ENCODE measurements at places on chromosomes 16 and 17.

DNA sequence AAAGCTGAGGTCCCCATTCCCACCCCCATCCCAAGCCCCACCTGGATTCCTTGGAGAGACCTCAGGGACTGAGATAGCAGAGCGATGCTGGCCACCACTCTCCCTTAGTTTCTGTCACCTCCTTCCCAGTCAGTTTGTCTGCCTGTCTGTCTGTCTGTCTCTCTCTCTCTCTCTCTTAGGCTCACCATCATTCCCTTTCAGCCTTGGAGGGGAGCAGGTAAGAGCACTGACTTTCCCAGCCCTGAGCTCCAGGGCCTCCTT lies 5.9 kb downstream of the CD300LB start:
- DNase-seq, result no peak

DNA sequence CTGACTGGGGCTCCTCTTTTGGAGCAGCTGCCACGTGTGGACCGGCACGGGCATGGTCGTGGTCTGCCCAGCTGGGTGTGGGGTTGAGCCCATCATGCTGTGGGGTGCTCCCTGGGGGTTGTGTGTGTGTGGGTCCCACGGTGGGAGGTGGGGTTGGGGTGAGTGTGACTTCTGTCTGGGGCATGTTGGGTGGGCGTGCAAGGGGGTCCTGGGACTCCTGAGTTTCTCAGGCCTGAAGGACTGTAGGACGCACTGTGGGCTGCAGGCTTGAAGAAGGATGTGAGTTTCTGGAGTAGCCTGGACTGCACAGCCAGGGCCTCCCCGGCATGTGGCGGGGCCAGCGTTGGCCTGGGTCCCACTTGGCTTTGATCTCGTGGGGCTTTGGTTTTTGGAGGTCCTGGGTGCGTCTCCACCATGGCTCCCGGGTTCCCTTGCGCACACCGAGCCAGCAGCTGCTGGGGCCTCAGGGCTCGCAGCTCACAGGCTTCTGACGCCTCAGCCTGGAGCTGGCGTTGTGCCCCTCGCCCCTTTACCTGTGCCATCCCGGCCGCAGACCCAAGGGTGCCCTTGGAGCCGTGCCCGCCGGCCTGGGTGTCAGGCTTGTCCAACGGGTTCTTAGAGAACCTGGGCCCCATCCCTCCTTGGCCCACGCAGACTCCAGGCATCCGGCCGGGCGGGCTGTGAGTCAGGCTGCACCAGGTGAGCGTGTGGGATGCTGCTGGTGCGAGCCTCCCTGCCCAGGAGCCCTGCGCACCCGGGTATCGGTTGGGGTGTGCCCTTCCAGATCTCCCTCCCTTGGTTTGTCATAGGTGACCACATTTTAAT lies 34.4 kb upstream of the ZNF750 start:
- DNase-seq, result no peak

DNA sequence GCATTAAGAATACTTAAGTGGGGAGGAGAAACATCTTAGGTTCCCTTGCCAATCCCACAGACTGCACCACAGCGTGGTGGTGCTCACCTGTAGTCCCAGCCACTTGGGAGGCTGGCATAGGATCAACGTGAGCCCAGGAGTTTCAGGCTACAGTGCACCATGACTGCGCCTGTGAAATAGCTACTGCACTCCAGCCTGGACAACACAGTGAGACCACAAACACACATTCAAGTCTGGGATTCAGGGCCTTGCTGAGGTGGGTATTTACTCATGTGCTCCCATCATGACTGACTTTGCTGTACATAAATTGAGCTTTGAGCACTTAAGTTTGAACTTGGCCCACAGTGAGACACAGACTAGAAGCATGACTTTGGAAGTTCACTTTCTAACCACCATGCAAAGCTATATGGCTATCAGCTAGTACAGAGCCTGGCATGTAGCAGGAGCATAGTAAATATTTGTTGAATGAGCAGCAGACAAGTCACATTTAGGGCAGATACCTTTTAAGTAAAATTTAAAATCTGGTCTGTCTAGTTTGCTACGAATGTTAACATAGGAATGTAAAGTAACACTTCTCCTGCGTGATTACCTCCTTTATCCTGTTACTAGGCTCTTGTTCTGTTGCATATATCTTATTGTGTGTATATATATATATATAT lies 33.5 kb downstream of the CEP95 start:
- DNase-seq, result no peak

GRCh38 chr17:38353086-38353604 lies 1.5 kb downstream of the SOCS7 start:
- DNase-seq, result no peak

DNA sequence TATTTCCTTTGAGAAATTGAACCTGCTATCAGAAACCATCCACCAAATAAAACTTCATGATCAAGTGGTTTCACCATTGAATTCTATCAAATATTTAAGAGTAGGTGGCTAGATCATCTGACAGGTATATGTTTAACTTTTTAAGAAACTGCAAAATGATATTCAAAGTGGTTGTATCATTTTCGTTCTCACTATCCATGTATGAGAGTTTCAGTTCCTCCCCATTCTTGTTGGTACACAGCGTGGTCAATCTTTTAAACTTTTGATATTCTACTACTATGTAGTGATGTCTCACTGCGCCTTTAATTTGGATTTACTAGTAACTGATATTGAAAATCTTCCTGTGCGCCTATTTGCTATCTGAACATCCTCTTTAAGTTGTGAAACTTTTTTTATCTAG lies 163.7 kb downstream of the CYB561 start:
- DNase-seq, result no peak

DNA sequence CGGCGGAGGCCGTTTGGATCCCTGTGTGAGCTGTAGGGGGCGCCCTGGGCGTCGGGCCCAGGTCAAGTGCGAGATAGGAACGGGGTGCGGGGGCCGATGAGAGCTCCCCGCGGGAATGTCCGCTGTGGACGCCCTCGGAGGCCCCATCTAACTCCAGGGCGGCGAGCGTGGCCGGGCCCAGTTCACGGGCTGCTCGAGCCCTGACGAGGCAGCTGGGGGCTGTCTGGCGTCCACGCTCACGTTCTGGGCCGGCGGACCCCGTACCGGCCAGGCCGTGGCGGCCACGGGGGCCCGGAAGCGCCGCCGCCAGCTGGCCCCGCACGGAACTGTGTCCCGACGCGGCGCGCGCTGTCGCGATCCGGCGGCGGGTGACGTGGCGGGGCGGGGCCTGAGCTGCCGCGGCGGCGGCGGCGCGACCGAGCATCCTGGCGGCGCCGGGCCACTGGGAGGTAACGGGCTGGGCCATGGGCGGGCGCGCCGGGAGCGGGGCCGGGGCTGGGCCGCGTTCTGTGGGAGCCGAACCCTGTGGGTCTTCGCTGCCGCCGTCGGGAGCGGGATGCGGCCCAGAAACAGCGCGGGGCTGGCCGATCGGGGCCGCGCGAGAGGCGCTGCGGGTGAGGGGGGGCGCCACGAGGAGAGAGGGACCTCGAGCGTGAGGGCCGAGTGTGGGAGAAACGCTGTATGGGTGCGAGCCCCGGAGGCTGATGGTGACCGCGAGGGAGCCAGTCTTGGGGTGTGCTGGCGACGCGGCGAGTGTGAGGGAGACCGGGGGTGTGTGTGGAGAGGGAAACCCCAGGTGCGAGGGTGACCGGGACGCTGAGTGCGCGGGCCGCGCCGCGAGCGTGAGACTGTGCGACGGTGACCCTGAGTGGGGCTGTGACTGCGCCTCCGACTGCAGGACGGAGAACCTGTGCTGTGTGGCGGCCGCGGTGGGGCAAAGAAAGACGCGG lies at the start of gene SLC7A6:
Gene SLC7A6 (plus strand): TSS at position 399 of the 950 bp plus-strand sequence. CDS start 10,201 bp downstream, outside the sequence.
- no peak for DNase-seq

- no peak for DNase-seq
Observed at GRCh38 chr17:48247038-48247437, 139.5 kb downstream of the SNX11 start.

GRCh38 chr16:51019617-51020016 lies 131.5 kb downstream of the SALL1 start:
- no peak for DNase-seq

- no peak for DNase-seq
Observed at GRCh38 chr17:8927395-8927794, 38.1 kb downstream of the PIK3R5 start.

GRCh38 chr17:4582691-4583090 lies 1.6 kb upstream of the SMTNL2 start:
- no peak for DNase-seq

DNA sequence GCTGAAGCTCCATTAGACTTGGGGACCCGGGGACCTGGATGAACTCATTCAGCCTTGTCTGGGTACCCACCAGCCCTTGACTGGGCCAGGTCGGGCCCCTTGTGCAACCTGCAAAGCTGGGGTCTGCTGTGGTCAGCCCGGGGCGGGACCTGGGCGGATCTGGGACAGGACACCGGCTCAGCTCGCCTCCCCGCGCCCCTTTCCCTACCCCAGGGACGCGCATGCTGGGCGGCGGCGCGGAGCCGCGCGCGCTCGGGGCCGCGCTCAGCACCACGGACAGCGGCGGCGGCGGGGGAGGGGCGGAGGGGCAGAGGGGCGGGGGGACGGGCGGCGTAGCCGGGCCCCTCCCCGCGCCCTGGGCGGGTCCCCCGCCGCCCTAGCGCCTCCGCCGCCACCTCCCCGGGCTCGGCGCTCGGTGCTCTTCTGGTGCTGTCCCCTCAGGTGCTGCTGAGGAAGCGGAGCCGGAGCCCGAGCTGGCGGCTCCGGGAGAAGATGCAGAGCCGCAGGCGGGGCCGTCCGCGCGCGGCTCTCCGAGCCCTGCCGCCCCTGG lies 7.4 kb downstream of the ACD start:
- no peak for DNase-seq

DNA sequence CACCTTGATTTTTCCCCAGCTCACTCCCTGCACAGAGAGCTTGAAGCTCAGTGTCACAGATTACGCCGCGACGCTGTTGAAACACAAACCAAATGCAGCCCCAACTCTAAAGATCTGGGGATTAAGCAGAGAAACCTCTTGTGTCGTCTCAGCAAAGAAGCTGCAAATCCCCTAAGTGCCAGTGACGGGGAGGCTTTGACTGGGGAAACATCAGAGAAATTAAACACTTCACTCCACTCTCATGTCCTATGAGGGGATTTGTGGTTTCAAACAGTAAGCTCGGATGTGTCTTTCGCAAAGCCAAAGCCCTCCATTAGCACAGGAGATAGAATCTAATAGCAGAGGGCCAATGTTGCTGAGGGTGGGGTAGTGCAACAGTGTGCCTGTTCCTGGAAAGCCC lies 233.7 kb downstream of the HS3ST4 start:
- no peak for DNase-seq

- no peak for DNase-seq
Observed at GRCh38 chr16:58515871-58516767, 802 bp downstream of the SETD6 start.

DNA sequence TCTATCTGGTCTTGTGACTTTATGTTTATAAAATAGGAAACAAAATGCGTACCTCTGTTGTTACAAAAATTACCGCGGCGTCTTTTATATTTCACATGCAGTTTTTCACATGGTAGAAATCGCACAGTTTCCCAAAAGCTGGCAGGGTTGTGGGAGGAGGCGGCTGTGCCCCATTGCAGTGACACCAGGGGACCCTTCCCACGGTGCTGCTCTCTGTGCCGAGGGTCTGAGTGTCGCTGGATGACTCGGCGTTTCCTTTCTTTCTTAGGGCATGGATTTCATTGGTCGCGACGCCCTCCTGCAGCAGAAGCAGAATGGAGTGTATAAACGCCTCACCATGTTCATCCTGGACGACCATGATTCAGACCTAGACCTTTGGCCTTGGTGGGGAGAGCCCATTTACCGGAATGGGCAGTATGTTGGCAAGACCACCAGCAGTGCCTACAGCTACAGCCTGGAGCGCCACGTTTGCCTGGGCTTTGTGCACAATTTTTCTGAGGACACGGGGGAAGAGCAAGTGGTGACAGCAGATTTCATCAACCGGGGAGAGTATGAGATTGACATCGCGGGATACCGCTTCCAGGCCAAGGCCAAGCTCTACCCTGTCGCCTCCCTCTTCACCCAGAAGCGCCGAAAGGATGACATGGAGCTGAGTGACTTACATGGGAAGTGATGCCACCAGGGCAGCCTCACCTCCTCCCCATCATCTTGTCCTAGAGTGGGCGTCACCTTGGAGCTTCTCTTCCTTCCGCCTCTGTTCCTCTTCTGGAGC lies 17.2 kb upstream of the CLEC18C start:
- DNase-seq, result no peak

- no peak for DNase-seq
Observed at GRCh38 chr16:55184052-55184451, 140.0 kb upstream of the IRX6 start.

DNA sequence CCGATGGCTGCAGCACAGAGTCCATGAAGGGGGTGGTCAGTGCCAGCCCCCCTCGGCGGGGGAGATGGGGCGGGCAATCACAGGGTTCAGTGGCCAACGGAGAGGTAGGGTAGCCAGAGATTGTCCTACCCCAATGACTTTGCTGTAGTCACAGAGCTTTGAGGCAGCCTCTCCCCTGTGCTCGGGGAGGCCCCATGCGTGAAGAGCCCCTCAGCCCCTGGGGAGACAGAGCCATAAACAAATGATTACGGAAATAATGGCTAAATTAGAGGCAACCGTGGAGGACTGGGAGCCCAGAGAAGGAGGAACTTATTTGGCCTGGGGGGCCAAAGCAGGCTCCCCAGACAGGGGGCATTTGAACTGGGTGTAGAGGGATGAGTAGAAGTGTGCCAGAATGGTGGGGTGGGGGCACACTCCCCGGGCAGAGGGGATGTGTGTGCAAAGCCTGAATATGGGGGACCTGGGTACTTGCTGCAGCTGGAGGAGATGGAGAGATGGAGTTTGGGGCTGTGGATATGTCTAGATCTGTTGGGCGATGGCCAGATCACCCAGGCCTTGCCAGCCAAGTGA lies 164.8 kb downstream of the CMIP start:
- no peak for DNase-seq

DNA sequence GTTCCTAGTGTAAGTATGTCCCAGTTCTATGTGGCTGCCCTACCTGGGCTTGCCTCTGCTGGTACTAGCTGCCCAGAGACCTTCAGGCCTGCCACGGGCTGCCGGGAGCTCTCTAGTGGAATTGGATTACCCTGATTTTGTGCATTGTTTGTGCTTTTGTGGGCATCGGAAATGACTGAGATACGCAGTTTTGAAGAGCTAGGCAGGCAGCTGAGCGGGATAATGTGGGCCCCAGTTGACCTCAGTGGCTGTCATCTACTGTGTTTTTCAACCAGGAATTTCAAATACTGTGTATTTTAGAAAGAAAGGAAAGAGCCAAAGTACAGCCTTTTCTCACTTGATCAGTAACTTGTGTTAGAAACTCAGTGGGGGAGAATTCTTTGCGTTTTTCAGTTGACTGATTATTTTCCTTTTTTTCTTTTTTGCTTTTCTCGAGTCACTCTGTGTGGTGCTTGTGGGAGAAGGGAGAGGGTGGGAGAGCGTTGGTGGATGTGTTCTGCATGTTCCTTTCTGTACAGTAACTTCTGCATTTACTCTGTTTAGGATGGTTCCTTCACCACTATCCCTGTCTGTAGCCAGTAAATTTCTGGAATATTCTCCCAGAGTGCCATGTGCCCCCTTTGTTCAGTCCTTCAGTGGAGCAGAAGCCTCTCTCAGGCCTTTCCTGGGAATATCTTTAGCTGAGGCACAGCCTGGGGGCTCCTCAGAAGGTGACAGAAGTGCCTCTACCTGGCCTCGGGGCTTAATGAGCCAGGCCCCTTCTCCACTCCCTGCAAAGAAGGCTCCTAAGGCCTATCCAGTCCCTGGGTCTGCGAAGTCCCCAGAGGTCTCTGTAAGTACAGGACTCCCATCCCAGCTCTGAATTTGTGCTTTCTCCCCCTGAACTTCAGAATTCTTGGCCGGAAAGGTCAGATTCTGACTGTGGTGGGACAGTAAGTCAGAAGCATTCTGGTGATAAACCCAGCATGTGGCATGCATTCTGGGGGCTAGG lies 15.0 kb upstream of the SLC12A3 start:
- no peak for DNase-seq
